Heart right ventricle (tissue), 16 donors: ENCODE measurements at places on chromosomes 6 and 20. TPM values are rescaled to one million over a fixed set of nuclear protein-coding genes. Genes with fewer than 3 reads are reported as not detected.

DNA sequence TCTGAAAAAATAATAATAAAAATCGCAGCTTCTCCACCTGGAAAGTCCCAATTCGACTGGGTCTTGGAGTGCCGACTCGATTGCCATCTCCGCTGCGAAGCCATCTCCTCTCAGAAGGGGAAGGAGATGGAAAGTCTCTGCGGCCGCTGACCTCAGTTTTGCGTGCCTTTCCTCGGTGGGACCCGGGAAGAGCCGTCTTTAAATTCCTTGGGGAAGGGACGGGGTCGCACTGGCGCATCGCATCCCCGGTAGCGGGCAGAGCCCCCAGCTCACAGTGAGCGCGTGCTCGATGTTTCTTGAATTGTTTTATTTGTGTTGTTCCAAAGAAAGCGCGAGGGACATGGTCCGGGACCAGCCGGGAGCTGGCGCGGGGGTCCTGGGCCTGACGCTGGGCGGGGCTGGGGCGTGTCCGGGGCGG, 270 bp upstream of the TIAM2 start:
- no peak overlapping the region for H3K27ac ChIP-seq
- no peak for DNase-seq
- H3K4me1 ChIP-seq, result peaks cover 11% of the 10 kb centered on the region
- peaks cover 30% of the 10 kb centered on the region for H3K27me3 ChIP-seq
- H3K4me3 ChIP-seq, result peak overlapping the region; percentile 66

DNA sequence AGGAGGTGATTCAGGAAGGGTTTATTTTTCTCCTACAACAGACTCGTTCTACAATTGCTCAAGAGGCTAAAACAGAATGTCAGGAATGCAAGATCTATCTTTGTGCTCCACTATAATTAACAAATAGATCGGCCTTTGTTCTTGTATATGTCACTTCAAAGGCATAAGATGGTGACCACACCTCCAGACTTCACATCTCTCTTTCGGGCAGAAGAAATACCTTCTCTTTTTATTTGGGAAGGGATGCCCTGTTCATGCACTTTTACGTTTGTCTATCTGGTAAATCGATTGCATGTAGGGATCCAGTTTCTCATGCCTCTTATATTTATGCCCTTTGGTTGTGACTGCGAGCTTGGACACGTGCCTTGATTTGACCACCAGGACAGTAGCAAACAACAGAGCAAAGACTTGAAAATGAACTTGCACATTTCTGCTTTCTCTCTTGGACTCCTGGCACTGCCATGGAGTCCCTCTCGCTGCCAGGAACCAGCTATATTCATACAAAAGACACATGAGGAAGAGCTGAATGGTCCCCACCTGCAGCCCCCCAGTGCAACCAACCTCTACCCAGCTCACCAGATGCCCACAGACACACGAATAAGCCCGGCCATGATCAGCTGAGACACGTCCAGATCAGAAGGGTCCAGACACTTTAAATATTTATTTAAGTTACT, 219.8 kb upstream of the STXBP5 start:
- no peaks in the 10 kb centered on the region for H3K36me3 ChIP-seq
- H3K27ac ChIP-seq, result no peak overlapping the region
- H3K27me3 ChIP-seq, result no peaks in the 10 kb centered on the region
- no peak for DNase-seq

DNA sequence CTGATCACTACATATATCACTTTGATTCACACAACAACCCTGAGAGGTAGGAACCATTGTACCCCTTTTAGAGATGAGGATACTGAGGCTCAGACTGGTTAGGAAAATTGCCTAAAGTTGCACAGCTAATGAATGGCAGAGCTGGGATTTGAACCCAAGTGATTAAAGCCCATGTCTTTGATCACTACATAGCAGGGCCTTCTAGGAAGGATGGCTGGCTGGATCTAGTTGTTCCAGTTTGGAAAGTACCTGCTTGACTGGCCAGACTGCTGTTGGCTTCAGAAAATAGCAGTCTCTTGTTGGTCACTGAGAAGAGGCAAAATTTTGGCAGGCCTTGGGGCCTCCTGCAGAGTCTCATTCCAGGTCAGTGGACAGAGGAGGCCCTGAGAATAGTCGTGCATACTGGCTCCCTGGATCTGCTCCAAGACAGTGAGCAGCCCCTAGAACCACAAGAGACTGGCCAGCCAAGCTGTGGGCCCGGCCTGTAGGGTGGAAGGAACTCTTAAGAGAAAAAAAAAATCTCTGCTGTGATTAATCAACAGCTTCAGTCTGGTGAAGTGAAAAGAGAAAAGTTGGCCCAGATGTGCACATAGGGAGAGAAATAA, 17.5 kb downstream of the PPARD start:
- H3K27me3 ChIP-seq, result no peaks in the 10 kb centered on the region
- H3K4me3 ChIP-seq, result no peak overlapping the region
- peaks cover 29% of the 10 kb centered on the region for H3K36me3 ChIP-seq
- H3K27ac ChIP-seq, result peak overlapping the region; percentile 56
- H3K4me1 ChIP-seq, result peaks cover 50% of the 10 kb centered on the region
- DNase-seq, result peak; percentile 30

DNA sequence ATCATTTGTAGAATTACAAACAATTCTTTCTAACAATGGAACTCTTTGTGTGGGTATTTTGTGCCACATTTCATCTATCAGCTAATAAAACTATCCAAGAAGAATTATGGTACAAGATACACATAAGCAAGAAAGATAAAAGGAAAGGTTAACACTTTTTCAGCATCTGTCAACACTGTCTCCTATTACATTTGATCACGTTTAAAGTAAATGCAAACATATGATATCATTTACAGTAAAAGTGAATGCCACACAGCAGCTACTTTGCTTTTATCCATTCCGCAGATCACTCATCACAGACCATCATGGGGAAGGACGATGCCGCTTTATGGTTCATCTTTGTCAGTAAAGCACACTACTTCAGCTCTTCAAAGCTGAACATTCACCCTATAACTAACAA, 456.4 kb upstream of the MANEA start:
- DNase-seq, result no peak
- H3K27ac ChIP-seq, result no peak overlapping the region
- H3K36me3 ChIP-seq, result no peaks in the 10 kb centered on the region
- no peaks in the 10 kb centered on the region for H3K4me1 ChIP-seq

GRCh38 chr20:34524426-34524825, 8.2 kb downstream of the DYNLRB1 start:
- no peak overlapping the region for H3K4me3 ChIP-seq
- no peaks in the 10 kb centered on the region for H3K27me3 ChIP-seq
- no peaks in the 10 kb centered on the region for H3K36me3 ChIP-seq
- DNase-seq, result no peak

- no peaks in the 10 kb centered on the region for H3K36me3 ChIP-seq
- no peaks in the 10 kb centered on the region for H3K4me1 ChIP-seq
- DNase-seq, result no peak
- H3K27me3 ChIP-seq, result no peaks in the 10 kb centered on the region
- H3K4me3 ChIP-seq, result peak overlapping the region; percentile 59
Measured at GRCh38 chr20:54474866-54475265, 527 bp upstream of the DOK5 start.

DNA sequence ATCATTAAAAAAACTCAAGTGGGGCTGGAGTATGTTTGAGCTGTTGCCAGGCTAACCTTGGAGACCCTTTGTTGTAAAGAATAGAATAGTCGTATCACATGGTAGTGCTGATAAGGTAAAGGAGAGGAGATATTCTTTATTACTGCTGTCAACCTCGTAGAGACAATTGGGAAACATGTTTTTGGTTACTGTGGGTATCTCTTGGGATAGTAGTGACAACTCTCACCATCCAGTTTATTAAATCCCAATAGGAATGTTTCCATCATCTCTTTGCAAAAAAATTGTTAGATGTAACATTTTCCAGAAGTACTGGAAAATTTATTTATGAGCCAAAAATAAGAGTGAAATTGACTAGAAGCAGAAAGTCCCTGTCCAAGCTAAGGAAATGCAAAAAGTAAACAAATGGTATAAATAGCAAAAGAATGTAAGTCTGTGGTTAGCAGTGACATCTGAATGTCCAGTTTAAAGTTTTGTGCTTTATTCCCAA, 829.3 kb upstream of the CITED2 start:
- H3K27me3 ChIP-seq, result no peaks in the 10 kb centered on the region
- H3K27ac ChIP-seq, result peak overlapping the region; percentile 15
- H3K4me3 ChIP-seq, result no peak overlapping the region
- H3K4me1 ChIP-seq, result peaks cover 27% of the 10 kb centered on the region
- no peaks in the 10 kb centered on the region for H3K36me3 ChIP-seq

GRCh38 chr6:1279065-1279464, 32.8 kb upstream of the FOXQ1 start:
- H3K36me3 ChIP-seq, result no peaks in the 10 kb centered on the region
- H3K4me1 ChIP-seq, result no peaks in the 10 kb centered on the region
- H3K27me3 ChIP-seq, result peaks cover 11% of the 10 kb centered on the region
- no peak for DNase-seq

- H3K27me3 ChIP-seq, result no peaks in the 10 kb centered on the region
- H3K4me1 ChIP-seq, result peaks cover 26% of the 10 kb centered on the region
Measured at GRCh38 chr6:131024565-131024964, 38.5 kb downstream of the EPB41L2 start.

PGC gene
- 0.58 TPM for polyA plus RNA-seq

ZFP57 gene
- polyA plus RNA-seq, result 0.06 TPM

DACT2 gene
- polyA plus RNA-seq, result 0.38 TPM
